ENCODE measurements at places on chromosomes 1 and 21.
A peak's percentile ranks its signal among the peaks of the same experiment; 100 is the strongest.

GRCh38 chr1:160711602-160712311 lies at the start of gene CD48:
CD48 (minus strand) TSS chr1:160711822; CDS start chr1:160711763, 59 bp downstream.
- DNase-seq, result peak; percentile 59

DNA sequence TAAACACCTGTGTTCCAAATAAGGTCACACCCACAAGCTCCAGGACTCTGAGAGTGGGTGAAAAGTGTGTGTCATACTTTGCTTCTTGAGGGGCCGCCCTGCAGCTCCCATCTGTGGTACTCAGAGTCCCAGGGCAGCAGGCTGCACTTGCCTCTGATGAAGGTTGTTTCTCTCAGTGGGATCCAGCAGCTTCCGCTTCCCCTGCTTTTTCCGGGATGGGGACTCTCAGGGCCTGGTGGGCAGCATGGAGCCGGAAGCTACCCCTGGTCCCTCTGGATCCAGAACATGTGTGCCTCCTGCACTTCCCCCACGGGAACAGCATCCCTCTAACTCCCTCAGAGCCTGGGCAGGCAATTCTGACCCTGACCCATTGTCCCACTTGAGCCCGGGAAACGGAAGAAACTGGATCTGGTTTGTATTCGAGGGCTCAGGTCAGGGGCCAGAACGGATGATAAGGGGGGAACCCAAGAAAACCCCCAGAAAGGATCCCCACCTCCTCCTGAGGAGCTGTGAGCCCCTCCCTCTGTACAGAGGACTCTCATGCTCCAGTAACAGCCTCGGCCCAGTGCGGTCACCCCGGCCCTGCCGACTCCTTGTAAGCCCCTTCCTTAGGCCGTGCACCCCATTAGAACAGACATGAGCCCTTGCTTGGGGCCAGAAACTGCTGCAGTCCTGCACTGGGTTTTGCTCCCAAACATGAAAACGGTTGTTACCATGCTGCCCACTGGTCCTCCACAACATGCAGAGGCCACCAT lies 189.5 kb upstream of the C1orf174 start:
- no peak for DNase-seq

DNA sequence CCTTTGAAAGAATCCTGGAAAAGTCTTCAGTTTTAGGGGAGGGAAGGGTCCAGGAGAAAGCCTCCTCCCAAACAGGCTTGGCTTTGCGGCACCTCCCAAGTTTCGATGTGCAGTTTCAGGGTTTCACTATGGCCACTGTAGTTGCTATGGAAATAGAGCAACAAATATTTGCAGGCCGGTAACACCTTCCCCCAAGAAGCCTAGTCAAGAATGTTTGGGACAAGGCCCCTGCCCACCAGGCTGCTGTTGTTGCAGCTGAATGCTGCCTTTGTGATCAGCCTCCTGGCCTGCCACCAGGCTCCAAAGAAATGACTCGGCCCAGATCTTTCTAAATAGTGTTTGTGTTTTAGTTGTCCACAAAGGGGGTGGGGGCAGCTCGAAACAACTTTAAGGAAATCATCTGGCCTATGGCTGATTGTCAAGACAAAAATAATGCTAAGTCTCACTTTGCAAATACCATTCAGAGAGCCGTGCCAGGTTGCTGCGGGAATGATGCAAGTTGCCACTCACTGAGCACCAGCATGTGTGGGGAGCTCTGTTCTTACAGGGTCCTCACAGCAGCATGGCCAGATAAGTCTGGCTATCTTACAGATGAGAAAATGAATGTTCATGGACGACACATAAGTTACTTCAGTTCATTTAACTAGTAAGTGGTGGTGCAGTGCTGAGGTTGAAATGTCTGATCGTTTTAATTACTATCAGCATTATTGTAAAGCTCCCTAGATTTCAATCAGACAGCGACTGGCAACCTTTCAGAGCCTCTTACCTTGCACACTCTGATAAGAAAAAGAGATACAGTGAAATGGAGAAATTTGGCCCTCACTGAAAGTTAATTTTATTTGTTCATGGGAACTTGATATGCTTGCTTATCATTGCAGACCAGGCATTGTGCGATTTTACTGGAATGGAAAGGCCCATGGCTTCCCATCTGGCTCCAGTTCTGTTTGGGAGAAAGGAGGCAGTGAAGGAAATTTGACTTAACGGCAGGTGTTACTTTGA lies 91.2 kb upstream of the JUN start:
- DNase-seq, result no peak

GRCh38 chr1:178282949-178283367 lies 189.1 kb downstream of the RASAL2 start:
- no peak for DNase-seq

GRCh38 chr21:37028570-37028969 lies 22.1 kb downstream of the RIPPLY3 start:
- no peak for DNase-seq

GRCh38 chr1:22722901-22723550 lies 12.4 kb downstream of the EPHB2 start:
- no peak for DNase-seq

DNA sequence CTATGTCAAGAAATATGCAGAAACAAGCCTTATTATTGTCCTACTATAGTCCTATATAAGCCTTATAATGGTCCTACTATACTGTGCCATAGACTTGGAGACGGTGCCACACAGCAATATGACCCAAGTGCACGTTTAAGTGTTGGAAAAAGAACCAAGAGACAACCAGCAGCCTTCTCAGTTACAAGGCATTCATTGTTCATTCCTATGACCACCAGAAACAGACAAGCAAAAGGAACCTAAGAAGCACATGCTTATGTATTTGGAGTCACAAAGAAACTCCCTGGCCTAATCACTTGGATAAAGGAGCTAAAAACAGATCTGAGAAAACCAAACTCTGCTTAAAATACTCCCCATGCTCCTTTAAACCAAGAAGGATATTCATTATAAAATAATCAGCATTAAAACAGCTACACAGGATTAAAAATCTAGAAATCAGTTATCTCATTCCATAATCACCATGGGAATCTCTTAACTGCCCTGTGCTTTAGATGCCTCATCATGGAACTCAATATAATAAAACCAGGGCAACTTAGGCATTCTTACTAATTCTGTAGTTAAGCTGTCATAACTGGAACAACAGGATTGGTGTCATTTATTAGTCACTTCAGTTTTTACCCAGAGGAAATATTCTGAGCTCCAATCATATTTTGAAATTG lies 7.0 kb downstream of the COLGALT2 start:
- DNase-seq, result no peak

DNA sequence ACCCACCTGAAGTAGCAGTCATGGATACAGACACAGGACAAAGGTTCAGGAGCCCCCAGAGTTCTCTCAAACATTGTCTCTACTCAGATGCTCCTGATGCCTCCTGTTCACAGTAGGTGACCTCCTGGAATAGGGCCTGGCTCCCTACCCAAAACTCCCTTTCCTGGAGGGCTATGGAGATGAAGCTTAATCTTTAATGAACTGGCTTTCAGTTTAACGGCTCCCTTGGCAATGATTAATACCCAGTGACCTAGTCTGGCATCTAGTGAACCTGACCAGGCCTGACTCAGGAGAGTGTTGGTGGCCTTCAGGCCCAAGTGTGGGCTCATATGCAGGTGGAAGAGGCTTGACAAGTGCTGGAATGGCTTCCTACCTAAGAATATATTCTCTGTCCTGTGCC lies 65.2 kb upstream of the TRABD2B start:
- DNase-seq, result no peak

- no peak for DNase-seq
Observed at GRCh38 chr1:87268111-87268510, 60.6 kb upstream of the LMO4 start.

Data from activated CD4-positive, alpha-beta T cell treated with anti-CD3 and anti-CD28 coated beads for 48 hours (primary cell).